ENCODE measurements at places on chromosomes 1 and 21.

GRCh38 chr21:35298757-35299156 is 249.7 kb upstream of the RUNX1 start:
- DNase-seq, result no peak

DNA sequence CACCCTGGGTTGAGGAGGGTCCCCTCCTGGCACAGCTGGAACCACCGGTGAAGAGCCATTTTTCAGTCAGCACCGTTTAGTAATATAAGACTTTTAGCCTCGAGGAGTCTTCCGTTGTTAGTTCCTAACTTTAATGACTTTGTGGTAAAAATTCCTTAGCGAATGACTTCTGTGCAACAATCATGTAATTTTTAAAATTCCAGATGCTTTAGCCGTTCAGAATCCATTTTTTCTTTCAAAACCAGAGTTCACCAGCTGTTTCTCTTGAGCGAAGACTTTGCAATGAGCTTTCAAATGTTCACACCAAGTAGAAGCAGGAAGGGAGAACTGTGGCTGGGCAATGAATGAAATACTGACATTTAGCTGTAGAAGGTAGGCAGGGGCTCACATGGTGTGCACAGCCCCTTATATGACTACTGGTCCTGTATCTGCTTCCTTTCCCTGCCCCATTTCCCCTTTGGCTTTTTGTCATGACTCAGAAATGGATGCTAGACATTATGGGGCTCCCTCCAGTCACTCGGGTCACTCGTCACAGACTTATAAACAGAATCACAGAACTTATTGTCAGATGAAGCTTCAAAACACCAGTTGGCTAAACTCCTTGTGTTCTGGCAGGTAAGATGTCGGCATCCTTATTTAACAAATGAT is 4.1 kb downstream of the DISC1 start:
- no peak for DNase-seq

- no peak for DNase-seq
Observed at GRCh38 chr1:36359911-36360550, 25.7 kb downstream of the STK40 start.

DNA sequence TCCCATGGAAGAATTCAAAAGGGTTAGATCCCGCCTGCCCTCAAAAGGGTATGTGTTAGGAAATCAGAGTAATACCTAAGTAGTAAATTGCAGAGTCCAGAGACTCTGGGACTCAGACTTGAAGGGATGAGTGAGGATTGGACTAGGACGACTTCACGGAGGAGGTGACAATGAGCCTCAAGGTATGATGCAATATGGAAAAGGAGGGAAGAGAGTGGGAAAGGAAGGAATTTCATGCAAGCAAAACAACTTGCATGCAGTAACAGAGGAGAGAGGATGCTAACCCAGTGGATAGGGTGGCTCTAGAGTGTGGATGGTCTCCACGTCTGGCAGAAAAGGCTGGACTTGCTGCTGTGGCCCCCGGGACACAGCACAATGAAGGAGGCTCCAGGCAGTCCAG is 4.8 kb downstream of the CAPN2 start:
- DNase-seq, result no peak

GRCh38 chr1:17570228-17570627 is 30.7 kb downstream of the ARHGEF10L start:
- DNase-seq, result no peak

DNA sequence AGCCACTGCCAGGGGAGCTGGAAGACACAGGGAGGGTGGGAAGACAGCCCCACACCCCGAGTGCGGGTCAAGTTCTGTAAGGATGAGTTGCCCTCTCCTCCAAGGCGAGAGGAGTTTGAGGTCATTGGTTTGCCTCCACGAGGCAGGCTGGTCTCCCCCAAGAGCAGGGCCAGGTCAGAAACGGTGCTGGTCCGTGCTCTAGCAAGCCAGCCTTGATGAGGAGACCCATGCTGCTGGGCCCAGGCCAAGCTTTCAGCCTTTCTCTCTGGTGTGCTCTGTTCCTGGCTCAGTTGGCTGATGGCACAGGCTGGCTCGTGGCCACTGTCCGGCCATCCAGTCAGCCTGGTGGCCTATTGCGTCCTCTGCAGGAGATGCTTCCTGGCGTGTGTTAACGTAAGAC is 12.0 kb upstream of the PCBP3 start:
- no peak for DNase-seq

- no peak for DNase-seq
Observed at GRCh38 chr1:89657886-89658285, 25.0 kb downstream of the LRRC8C start.

- no peak for DNase-seq
Observed at GRCh38 chr21:44773291-44773932, 28.2 kb downstream of the UBE2G2 start.

DNA sequence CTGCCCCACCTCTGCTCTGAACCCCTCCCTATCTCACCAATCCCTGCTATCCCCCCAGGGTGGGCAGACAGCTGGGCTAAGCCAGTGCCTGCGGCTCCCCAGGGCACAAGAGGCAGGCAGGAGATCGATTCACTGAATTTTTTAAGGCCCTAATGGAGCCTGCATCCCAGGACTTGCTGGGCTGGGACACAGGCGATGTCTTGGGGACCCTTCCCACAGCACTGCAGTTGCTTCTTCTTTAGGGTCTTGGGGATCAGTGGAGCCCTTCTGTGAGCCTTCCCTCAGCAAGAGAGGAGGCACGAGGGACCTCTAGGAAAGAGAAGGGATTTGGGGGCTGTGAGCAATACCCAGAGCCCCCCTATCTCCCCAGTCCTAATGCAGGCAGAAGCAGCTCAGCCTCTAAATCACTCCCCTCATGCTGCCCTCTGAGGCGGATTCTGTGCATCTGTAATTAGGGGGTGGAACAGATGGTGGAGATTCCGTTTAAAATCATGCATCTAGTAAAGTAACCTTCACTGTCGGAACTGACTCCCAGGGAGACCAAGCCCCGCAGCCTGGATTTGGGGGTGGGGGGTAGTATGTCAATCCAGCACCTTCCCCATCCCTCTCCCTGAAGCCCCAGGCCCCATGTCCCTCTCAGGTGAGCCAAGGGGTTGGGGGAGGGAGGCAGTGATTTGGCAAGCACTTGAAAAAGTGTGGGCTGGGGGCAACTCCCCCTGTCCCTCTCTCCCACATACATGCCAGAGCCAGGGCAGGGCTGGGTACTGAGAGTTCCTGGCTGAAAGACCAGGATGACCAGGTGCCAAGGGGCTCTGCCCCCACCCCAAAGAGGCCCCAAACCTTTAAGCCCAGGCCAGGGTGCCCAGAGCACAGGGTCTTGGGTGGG is 10.0 kb downstream of the AHDC1 start:
- no peak for DNase-seq

DNA sequence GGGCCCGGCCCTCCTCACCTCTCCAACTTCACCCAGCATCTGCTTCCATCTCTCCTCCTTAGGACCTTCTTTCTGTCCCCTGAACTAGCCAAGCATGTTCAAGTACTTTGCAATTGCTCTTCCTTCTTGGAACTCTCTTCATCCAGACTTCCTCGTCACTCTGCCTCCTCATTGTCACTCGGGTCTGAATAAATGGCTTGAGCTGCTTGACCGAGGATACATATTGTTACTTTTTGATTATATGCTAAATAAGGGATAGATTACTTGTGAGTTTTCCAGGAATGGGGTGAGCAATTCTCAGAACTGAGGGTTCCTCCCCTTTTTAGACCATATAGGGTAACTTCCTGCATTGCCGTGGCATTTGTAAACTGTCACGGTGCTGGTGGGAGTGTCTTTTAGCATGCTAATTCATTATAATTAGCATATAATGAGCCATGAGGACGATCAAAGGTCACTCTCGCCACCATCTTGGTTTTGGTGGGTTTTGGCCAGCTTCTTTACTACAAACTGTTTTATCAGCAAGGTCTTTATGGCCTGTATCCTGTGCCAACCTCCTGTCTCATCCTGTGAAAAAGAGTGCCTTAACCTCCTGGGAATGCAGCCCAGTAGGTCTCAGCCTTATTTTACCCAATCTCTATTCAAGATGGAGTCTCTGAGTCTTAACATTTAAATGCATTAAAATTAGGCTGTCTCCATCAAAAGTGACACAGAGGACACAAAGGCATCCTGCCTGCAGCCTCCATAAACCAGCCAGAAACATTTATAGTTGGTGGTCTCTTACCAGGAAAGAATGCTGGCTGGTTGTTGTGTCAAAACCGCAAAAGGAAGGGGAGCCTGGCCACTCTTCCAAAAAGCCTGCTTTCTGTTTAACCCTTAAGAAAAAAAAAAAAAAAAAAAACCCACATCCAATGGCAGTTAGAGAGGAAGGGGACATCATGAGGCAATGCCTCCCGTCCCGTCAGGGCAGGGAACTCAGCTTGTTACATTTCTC is 179.3 kb downstream of the KAZN start:
- no peak for DNase-seq

- DNase-seq, result no peak
Observed at GRCh38 chr1:39305555-39305954, 101.1 kb downstream of the MACF1 start.

GRCh38 chr1:154183046-154183915 is 8.6 kb downstream of the TPM3 start:
- DNase-seq, result peak; percentile 92

GRCh38 chr1:212630158-212630900 is 21.8 kb downstream of the ATF3 start:
- peak; percentile 20 for DNase-seq

DNA sequence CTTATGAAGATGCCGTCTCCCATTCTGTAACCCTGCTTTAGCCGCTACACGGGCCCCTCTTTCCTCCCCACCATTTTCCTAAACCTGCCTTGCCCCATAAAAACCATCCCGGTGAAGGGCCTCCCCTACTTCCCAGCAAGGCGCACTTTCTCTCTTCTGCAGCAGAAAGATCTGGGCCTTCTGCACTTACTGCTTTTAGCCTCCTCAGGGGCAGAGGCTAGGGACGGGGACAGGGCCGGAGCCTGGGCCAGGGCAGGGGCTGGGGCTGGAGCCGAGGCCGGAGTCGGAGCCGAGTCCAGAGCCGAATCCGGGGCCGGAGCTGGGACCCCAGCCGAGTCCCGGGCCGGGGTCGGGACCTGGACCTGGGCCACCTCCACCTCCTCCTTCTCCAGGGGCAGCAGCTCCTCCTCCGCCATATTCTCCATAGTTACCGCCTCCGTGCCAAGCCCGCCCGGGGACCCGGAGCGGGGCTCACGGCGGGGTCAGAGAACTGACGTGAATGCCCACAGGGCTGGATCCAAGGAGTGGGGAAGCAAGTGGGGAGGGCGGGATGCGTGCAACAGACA is 382 bp downstream of the TRMT1L start:
- DNase-seq, result no peak

GRCh38 chr1:246492611-246493245 is 14.4 kb downstream of the SMYD3 start:
- peak; percentile 48 for DNase-seq

GRCh38 chr1:8702472-8702849 is 115.0 kb downstream of the RERE start:
- DNase-seq, result no peak

DNA sequence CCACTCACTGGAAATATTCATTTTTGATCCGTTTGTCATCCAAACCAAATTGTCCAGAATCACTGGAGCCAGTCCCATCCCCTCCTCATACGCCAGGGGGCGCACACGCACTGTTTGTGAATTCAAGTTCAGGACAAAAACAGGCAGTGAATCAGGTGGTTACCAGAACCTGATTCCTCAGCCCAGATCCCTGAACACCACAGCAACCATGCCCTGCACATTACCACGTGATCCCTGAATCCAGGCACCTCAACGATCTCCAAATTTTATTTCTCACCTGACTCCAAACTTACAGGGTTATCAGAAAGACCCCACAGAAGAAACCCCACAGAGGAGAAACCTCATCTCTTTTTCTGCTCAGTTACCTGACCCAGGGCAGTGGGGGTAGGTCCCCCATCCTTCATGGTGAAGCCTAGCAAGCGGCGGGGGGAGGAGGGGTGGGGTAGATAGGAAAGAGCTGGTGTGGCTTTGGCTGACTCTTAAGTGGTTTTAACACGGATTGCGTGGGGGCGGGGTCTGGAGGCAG is 1.4 kb upstream of the PTPRF start:
- DNase-seq, result peak; percentile 72

- DNase-seq, result no peak
Observed at GRCh38 chr1:199302554-199302953, 663.7 kb downstream of the PTPRC start.

GRCh38 chr1:114216431-114217173 is 62.9 kb upstream of the SYT6 start:
- no peak for DNase-seq

DNA sequence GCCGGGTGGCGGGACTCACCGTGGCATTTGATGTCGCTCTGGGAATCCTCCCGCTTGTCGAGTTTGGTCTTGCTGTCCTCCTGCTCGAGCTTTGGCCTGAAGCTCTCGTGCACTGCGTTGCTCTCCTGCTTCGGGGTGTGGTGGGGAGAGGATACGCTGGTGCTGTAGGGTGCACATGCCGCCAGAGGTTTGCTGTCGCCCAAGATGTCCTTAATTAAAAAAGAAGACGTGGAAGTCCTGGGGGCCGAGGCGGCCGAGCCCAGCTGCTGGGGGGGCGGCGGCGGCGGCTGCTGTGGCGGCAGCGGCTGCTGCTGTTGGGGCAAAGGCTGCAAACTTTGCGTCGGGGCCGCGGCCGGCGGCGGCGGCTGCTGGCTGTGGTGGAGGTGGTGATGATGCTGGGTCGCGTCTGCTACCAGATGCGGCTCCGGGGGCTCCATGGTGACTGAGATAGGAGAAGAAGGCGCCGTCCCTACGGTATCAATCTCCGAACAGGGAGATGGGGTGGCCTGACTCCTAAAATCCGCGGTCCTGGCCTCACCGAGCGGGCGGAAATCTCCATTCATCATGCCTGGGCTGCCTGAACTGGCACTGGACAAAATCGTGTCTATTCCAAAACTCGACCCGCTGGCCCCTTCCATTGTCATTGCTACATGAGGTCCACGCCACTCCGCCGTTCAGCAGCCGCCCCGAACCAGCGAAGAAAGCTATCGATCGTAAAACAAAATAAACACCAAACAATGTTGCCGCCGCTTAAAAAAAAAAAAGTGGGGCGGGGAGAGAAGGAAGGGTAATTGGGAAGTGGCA is at the start of gene BARHL2:
BARHL2 (minus strand) TSS at position 751 of the 804 bp plus-strand sequence; CDS start at position 644, 107 bp downstream.
- no peak for DNase-seq

- no peak for DNase-seq
Observed at GRCh38 chr1:202567738-202568137, 142.5 kb downstream of the SYT2 start.

DNA sequence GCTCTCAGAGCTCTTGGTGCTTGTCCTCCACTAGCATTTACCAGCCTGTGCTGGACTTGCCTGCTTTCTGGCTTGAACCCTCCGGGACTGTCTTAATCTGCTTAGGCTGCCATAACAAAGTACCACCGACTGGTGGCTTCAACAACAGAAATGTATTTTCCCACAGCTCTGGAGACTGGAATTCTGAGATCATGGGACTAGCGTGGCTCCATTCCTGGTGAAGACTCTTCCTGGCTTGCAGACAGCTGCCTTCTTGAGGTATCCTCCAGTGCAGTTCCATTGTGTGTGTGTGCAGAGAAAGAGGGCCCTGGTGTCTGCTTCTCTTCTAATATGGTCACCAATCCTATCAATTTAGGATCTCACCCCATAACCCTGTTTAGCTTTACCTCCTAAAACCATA is 22.0 kb upstream of the RCAN1 start:
- no peak for DNase-seq

DNA sequence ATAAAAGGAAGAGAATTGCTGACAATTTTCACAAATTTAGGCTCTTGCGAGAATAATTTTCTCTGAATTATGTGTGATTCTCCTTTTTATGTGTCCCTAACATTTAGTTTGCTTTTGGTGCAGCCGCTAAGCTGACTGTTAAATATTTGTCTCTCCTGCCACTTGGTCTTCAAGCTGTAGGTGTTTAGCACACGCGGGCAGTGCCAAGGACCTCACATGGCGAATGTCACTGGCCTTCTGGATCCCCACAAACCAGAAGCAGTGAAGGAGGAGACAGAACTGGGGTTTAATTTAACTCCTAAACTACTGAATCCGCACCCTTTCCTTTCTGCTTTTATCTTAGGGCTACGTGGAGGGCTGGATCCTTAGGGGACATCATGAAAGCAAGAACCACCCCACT is 120.0 kb downstream of the KAZN start:
- no peak for DNase-seq
